CD4-positive, alpha-beta T cell (primary cell): ENCODE measurements at places on chromosomes 12 and 14.
A peak's percentile ranks its signal among the peaks of the same experiment; 100 is the strongest.

DNA sequence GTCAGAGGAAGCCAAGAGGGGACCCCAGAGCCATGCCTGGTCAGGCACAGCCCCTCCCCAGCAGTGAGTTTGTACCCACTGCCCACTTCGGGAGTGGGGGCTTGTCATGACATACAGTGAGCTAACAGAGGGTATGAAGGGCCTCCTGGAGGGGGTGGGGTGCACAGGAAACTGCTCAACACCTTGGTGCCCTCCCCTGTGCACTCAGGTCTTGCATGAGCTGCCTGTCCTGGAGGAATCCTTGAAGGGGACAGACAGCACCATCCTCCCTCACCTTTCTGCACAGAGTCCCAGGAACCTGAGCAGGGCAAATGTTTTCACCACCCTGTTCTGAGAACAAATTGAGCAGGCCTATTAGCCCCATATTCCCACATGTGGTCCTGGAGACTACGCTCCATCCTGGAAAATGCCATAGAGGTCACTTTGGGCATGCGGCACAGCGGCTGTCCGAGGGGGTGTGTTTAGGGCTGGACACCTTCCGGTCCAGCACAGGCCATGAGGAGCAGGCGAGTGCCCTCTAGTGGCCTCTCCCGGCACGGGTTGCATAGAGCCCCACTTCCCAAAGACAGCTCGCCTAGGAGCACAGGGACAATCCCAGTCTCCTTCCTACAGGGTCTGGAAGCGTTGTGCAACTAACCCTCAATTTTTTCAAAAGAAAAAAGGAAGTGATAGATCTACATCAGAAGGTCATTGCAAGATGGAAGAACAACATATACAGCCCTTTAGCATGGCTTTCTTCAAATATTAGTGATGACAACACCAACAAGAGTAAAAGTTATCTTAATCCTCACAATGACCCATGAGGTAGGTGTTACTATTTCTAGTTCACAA, 31.9 kb upstream of the ZFP36L1 start:
- no peak for DNase-seq

DNA sequence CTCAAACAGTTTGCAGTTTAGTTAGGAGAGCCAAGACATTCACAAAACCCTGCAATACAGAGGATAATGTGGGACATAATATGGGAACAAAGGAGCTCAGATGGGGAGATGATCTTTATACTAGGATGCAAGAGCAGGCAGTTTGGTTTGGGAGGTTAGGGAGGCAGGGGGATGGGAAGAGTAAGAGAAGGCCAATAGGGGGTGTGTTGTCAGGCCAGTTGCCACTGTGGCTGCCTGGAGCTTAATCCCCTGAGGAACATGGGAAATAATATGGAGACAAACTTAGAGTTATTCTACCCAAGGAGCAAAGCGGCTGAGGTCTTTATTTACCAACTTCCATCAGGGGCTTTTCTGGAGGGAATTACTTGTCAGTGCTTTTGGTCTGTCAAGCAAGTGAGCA, 10.0 kb upstream of the CSRP2 start:
- DNase-seq, result no peak

GRCh38 chr12:50195832-50196231, 28.7 kb upstream of the CERS5 start:
- no peak for DNase-seq

- no peak for DNase-seq
These were observed at the start of gene FGF23 for GRCh38 chr12:4379405-4379804. Gene FGF23, minus strand, starts transcription at chr12:4379712. Its CDS starts 130 bp downstream, at chr12:4379582.

DNA sequence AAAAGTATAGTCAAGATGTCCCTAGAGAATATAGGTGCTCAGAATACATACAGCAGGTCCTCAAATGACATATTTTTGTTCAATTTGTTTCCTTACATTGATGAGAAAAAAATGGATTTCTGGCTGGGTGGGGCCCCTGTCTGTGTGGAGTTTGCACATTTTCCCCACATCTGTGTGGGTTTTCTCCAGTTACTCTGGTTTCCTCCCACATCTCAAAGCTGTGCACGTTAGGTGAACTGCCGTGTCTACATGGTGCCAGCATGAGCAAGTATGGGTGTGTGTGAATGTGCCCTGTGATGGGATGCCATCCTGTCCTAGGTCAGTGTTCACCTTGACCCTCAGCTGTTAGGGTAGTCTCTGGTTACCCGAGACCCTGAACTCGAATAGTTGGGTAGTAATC, 289.1 kb downstream of the GRIN2B start:
- no peak for DNase-seq

DNA sequence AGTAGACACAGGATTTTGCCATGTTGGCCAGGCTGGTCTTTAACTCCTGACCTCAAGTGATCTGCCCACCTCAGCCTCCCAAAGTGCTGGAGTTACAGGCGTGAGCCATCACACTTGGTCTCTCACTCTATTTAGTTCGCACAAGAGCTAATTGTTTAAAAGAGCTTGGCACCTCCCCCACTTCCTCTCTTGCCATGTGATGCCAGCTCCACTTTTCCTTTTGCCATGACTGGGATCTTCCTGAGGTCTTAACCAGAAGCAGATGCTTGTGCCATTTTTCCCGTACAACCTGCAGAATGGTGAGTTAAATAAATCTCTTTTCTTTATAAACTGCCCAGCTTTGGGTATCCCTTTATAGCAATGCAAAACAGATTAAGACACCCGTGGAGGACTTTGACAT, 200.1 kb upstream of the FRMD6 start:
- DNase-seq, result no peak

- DNase-seq, result no peak
These were observed 8.9 kb upstream of the EEA1 start for GRCh38 chr12:92938018-92938417.

- DNase-seq, result no peak
These were observed 5.2 kb upstream of the RIMKLB start for GRCh38 chr12:8692573-8692972.

DNA sequence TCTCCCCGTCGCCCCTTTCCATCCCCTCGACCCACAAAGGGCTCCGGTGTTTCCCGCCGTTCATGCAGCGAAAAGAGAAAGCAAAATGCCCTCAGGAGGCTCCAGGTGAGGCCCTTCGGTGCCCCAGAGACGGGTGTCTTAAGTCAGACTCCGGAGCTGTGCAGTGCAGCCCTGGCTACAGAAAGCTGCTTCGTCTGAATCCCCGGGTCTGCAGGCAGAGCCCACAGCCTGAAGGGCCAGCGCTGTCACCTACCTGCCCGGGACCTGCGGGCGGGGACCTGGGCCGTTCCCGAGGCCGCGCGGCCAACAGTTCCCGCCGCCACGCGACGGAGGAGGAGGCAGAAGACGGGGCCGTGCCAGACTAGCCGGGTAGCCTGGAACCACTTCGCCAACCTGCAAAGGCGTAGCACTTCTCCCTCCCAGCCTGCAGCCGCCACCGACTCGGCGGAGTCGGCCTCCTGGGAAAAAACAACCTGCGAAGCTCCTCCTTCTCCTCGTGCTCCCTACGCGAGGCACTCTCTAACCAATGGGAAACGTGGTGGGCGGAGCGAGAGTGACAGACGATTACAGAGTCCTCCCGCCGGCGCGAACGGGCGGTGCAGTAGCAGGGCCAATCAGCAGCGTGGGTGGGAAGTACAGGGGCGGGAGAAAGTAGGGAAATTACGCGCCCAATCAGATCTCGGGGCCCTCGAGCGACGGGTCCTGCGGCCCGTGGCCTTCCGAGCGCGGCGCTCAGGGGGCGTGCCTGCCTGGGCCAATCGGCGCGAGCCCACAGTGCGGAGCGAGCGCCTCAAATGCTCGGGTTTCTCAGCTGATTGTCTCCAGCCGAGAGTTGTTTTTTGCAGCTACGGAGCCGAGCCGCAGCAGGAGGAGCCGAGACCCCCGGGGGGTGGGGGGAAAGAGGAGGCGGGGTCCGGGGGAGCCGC, at the start of the genes GPR137C and TXNDC16:
GPR137C (plus strand) TSS at position 774 of the 926 bp plus-strand sequence. CDS start 312 bp downstream, outside the sequence.
TXNDC16 (minus strand) TSS at position 443 of the 926 bp plus-strand sequence. CDS start 8,948 bp downstream, outside the sequence.
- DNase-seq, result peak; percentile 98

DNA sequence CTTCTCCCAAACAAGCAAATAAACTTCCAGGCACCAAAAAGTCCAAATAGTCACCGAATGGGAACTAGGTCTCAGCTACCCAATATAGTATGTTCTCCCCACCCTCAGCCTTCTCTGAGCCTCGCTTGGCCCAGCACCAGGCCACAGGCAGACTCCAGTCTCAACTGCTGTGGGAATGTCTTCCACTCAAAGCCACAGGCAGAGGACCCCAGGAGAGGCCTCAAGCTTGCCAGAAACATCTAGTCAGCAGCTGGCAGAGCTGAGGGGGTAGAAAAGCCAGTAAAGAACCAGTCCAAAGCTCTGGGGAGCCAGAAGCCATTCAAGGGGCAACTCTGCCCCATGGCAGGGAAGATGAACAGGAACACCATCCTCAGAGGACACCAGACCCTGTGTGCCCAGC, 41.8 kb downstream of the FMNL3 start:
- no peak for DNase-seq

- no peak for DNase-seq
These were observed 1069.5 kb downstream of the VRK1 start for GRCh38 chr14:97866664-97867063.

GRCh38 chr12:127245437-127245836, 1021.5 kb upstream of the TMEM132C start:
- DNase-seq, result no peak

GRCh38 chr12:48070033-48070432, 35.8 kb downstream of the SENP1 start:
- DNase-seq, result no peak

DNA sequence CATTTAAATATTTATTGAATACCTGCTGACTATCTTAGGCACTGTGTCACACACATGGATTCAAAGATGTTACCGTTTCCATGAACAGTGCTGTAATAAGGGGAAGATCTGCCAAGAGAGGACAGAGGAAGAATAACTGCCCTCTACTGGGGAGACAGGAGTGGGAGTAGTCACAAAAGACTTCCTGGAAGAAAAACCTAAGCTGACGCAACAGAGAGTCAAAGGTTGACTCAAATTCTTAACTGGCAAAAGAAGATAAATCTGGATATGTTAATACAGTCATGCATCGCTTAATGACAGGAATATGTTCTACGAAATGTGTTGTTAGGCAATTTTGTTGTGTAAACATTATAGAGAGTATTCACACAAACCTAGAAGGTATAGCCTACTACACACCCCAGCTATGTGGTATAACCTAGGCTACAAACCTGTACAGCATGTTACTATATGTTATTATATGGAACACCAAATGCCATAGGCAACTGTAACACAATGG, 51.5 kb downstream of the DCAF5 start:
- no peak for DNase-seq

GRCh38 chr14:101194373-101195308, 291.1 kb upstream of the RTL1 start:
- DNase-seq, result no peak

- no peak for DNase-seq
These were observed 49.9 kb downstream of the AEBP2 start for GRCh38 chr12:19489168-19489567.

DNA sequence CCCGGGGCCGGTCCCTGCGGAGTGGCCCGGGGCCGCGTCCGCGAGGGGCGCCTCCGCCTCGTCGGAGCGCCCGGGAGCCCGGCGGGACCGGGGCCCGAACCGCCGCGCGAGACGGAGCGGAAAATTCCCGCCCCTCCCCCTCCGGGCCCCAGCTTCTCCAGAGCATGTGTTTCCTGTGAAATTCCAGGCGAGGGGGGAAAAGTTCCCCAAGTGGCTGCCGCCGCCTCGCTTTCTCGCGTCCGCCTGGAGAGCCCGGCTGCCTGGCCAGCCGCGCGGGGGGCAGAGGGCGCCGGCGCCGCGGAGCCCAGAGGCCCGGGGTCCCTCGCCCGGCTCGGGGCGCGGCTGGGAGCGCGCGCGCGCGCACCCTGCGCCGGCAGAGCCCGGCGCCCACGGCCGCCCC, 904 bp downstream of the CACNA1C start:
- no peak for DNase-seq

DNA sequence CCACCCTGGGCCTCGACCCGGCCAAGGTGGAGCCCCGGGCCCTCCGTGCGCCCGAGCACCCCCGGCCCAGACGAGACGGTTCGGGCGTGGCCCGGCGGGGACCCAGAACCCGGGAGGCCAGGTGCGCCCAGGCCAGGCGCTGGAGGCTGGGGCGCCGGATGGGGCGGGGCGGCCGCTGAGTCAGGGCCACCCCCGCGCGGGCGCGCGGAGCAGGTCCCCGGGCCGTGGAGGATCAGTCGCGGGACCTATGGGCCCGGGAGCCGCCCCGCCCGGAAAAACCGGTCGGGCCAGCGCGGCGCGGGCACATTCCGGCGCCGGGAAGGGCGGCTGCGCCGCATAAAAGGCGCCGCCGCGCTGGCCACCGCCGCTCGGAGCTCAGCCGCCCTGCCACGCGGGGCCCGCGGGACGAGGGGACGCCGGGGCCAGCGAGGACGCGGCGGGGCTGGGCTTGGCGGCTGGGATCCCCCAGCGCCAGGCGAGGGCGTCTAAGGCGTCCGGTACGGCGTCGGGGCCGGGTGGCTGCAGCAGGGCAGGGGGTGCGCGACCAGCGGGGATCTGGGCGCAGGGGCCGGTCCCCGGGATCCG, 21.5 kb upstream of the KIF26A start:
- DNase-seq, result no peak

- DNase-seq, result peak; percentile 18
These were observed 224.3 kb downstream of the SLC41A2 start for GRCh38 chr12:104733717-104734175.

DNA sequence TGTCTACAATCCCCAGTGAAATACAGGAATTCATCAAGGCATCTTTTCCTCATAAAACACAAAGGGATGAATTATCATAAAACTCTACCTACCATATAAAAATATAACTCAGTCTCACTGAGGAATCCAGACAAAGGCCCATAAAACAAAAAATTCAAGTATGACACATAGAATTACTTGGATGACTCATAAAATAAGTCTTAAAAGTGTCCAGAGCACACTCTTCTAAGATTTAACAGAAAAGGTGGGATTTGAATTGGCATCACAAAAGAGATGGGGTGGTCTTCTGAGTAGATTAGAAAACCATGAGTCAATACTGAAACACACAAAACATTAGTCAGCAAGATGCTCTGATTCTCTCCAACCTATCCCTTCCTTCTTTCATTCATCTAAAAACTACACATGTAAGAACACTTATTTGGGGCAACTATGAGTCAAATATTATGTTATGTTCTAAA, 202.7 kb upstream of the GARIN6 start:
- no peak for DNase-seq

DNA sequence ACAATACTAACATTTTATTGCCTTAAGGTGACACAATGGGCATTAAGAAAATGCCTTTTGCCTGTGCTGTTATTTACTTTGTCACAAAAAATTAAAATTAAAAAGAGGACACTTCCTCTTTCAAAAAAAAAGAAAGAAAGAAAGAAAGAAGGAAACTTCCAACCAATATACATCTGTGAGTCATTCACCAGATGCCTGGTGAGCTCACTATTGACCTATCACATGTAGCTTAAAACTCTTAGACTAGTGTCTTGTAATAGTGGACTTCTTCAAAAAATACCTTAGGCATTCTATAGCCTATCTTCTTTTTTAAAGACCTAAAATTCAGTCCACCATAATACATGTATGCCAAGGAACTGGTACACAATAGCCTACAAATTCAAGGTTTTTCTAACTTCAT, 4.9 kb upstream of the SOX5 start:
- DNase-seq, result no peak

- DNase-seq, result no peak
These were observed 6.5 kb upstream of the CPM start for GRCh38 chr12:68939505-68939904.
